ENCODE measurements at places on chromosomes 16 and 17.

DNA sequence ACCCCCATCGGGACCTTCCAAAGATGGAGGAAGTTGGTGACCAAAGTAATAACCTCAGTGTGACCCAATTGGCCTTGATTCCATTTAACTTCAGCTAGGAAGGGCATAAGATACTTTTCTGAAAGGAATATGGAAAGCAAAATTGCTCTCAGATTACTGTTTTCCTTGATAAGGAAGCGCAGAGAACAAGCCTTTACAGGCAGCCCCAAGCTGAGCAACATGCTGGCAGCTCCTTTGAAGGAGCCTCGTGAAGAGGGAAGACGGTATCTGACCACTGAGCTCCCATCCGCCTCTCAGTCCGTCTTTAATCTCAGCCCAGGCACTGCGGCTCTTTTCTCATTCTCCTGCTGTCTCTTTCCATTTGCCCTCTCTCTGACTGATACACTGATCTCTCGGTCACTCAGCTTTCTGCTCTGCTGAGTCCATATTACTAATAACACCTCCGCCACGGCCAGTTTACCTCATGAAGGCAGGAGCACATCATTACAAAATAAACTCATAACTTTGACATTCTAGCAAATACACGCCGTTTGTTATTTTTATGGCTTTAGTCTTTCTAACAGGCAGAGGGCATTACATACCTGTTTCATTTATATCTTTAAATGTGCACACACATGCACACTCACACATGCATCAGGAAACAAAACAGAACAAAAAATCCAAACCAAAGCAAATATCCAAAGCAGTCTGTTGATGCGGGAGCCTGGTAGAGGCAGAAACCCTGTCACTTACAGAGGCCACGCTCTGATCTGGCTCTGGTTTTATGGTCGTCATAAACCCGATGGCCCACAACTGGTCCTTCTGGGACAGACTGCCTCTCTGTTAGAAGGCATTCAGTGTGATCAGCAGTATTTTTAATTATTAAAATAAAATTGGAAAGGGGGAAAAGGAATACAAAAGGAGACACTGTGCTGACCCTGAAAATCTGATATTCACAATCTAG is 183.2 kb downstream of the AATF start:
- DNase-seq = no peak

GRCh38 chr16:56306690-56307533 is 115.6 kb downstream of the GNAO1 start:
- DNase-seq = no peak

DNA sequence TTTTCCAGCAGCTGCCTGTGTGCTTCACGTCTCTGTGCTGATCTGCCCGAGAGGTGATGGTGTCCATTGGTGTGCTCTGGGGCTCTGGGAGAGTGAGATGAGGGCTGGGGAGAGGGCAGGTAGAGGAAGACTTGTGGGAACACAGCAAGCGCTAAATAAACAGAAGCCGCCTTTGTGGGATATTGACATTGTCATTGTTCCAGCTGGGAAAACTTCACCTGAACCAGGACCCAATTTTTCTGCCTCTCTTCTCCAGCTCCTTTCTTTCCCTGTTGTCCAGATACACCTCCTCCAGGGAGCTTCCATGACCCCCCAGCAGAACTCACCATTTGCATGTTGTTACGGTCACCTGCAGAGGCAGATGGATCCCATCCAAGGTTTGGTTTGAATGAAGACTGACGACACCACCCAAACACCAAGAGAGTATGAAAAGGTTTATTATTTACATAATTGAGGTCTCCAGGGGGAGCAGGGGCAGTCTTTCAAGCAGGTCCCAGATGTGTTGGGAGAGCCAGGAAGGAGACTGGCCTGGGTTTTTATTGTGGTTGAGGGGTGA is 3.6 kb upstream of the ITGA3 start:
- no peak for DNase-seq

DNA sequence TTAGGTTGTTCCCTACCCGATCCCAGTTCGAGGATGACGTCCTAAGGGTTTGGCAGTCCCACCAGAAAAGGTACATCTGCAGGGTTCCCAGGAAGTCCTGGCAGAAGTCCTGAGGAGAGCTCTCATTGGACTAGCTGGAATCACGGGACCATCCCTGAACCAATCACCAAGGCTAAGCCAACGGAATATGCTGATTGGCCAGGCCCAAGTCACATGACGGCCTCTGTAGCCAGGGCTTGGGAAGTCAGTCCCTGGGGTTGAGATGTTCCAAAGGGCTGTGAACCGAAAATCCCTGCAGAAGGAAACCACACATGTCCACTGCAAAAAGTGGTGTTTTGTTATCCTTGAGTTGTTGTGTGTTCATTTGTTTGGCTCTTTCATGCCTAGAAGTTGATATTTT is 68.2 kb upstream of the ZNF423 start:
- DNase-seq = no peak

- DNase-seq = no peak
Measured at GRCh38 chr17:72315122-72315913, 194.5 kb downstream of the SOX9 start.

All from NCI-H2107 (cell line).